NCI-H1092 (cell line): ENCODE measurements at places on chromosomes 1 and 21.

- DNase-seq, result no peak
These were observed 28.6 kb downstream of the UCK2 start for GRCh38 chr1:165856021-165856420.

- DNase-seq, result peak; percentile 48
These were observed 1.1 kb upstream of the GNG12 start for GRCh38 chr1:67834246-67834877.

- DNase-seq, result no peak
These were observed 78.9 kb downstream of the SLC66A1 start for GRCh38 chr1:19390901-19391595.

DNA sequence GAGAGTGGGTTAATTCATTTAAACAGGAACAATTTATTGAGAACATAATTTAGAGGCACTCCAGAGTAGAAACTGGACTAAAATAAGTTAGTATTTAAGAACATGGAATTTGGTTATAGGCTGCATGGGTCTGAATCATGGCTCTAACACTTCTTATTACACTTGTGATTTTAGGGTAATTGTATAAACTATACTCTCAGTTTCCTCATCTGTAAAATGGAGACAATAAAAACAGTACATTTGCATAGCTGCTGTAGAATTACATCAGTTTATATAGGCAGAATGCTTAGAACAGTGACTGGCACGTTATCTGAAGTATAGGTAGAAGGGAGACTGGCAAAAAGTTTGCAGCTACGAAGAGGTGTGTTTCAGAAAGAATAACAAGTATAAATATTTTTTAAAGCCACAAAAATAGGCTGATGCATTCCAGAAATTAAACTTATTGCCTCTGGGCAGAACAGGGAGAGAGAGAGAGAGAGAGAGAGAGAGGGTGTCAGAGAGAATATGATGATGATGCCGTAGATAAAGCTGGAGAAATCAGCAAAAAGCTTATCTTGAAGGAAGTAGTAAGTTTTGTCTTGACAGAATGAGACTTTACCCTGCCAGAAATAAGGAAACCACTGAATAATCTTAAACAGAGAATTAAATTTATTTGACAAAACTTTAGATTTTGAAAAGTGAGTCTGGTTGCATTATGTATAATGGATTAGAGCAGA, 8.1 kb upstream of the OR6K3 start:
- DNase-seq, result no peak

GRCh38 chr1:53512807-53513755, 53.9 kb downstream of the DMRTB1 start:
- DNase-seq, result no peak

GRCh38 chr1:44110916-44111315, 7.7 kb upstream of the KLF17 start:
- no peak for DNase-seq
